ENCODE measurements at places on chromosomes 5 and 9. TPM values are rescaled to one million over a fixed set of nuclear protein-coding genes. Genes with fewer than 3 reads are reported as not detected.

GRM6 gene
- total RNA-seq, result not detected

GRK6 gene
- 57.8 TPM for total RNA-seq

RECK gene
- total RNA-seq, result 9.8 TPM

IFNA7 gene
- total RNA-seq, result not detected

All from H1 (cell line).